GM04504 (cell line): ENCODE measurements at places on chromosomes 3 and 15.

GRCh38 chr3:14769544-14770325, 49.0 kb upstream of the FGD5 start:
- no peak for DNase-seq

- no peak for DNase-seq
Measured at GRCh38 chr3:58184982-58185360, 25.8 kb downstream of the DNASE1L3 start.

DNA sequence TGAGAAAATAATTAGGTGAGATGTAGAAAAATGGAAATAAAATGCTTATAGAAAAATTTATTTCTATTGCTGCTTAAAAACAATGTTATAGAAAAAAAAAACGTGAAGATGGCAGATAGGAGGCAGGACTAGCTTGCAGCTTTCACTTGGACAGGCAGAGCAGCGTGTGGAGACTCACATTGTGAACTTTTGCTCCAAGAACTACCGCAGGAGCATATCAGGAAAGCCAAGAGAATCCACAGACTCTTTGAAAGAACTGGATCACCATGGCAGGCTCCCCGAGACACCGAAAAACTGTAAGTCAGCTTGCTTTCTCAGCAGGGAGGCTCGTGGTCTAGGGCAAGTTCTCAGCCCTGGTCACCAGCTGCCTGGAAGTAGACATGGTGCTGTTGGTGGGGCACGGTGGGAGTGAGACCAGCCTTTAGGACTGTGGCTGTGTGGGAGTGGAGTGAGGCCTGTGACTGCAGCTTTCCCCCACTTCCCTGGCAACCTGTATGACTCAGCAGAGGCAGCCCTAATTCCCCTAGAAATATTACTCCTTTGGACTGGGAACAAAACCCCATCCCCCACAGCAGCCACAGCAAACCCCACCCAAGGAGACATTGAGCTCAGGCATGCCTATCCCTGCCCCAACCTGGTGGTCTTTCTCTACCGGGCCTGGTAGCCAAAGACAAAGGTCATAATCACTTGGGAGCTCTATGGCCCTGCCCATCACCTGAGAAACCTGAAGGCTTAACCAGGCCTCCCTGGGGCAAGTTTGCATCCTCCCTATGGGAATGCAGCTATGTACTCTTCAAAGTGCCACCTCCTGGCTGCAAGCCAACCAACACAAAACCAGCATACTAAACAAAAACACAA, 22.8 kb downstream of the STRIT1 start:
- DNase-seq: no peak

GRCh38 chr15:74318376-74319137, 48.9 kb downstream of the CYP11A1 start:
- DNase-seq: no peak

- no peak for DNase-seq
Measured at GRCh38 chr15:40055576-40056293, 16.8 kb upstream of the SRP14 start.

GRCh38 chr3:187015903-187016638, 85.7 kb downstream of the ST6GAL1 start:
- no peak for DNase-seq

DNA sequence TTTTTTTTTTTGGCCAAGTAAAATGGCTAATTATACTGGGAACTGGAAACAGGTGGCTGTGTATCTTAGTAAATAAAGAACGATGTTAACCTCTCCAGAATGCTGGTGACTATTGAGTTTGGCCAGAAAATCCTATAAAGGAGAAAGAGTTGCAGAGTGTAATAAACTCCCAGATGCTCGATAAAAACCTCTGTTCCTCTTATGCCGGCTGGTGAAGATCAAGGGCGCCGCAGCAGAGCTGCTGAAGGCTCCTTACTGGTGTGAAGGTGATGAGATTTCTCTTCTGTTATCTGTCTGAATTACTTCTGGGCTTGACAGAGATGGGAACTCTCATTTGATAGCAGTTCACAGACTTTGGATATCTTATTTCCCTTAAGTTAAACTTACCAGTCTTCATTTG, 104.6 kb downstream of the PTPRG start:
- DNase-seq: no peak

GRCh38 chr3:194032828-194033435, 103.0 kb upstream of the HES1 start:
- no peak for DNase-seq
